Diencephalon (tissue), 1 donor: ENCODE measurements at places on chromosomes 2 and 18. TPM values are rescaled to one million over a fixed set of nuclear protein-coding genes. Genes with fewer than 3 reads are reported as not detected.

GCKR gene
- total RNA-seq, result 0.69 TPM

B3GNT7 gene
- total RNA-seq, result 9.0 TPM

RAB27B gene
- 118 TPM for total RNA-seq

FAM237A gene
- total RNA-seq, result 0.46 TPM

LINC00305 gene
- not detected for total RNA-seq

ZC3H6 gene
- total RNA-seq, result 25.4 TPM

CNRIP1 gene
- total RNA-seq, result 80.5 TPM

ANKRD62 gene
- 0.23 TPM for total RNA-seq

FOXD4L1 gene
- 0.69 TPM for total RNA-seq

C2orf81 gene
- 0.92 TPM for total RNA-seq

SLC14A1 gene
- total RNA-seq, result 5.1 TPM

IL18R1 gene
- total RNA-seq, result 0.46 TPM

CCDC121 gene
- total RNA-seq, result 6.7 TPM
